ENCODE measurements at places on chromosomes 11 and 22.

DNA sequence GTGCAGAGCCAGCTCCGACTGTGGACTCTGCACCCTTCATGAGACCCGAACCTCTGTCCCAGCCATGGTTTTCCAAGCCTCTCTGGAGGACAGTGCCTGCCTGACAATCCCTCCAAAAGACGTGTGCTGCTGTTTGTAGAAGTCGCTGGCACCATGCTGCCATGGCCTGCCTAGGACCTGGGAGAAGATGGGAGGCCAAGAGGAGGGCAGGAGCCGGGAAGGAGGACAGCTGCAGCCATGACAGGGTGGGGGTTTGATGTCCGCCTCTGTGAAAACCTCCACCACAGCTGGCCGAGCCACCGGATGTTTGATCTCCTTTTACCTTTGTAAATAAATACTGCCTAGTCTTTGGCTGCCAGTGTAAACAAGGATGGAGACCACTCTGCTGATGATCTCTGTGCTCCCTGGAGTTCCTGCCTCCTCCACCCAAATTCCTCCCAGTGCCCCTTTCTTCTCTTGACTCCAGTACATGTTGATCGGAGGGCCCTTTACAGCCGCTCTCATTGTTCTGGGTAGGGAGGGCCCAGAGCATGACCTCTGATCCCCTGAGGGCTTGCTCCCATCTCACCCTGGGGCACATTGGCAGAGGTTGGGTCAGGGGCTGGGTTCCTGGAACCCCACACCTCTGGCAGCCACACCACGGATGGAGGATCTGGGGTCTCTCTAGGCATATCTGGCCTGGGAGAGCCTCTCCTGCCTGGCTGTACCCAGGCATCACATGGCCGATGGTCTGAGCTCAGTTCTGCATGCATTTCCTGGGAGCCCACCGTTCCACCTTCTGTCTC, 66.9 kb downstream of the BCR start:
- DNase-seq, result no peak

GRCh38 chr22:20974336-20974955, 7.4 kb downstream of the AIFM3 start:
- no peak for DNase-seq

GRCh38 chr22:41300661-41301060, 664 bp upstream of the ZC3H7B start:
- no peak for DNase-seq

DNA sequence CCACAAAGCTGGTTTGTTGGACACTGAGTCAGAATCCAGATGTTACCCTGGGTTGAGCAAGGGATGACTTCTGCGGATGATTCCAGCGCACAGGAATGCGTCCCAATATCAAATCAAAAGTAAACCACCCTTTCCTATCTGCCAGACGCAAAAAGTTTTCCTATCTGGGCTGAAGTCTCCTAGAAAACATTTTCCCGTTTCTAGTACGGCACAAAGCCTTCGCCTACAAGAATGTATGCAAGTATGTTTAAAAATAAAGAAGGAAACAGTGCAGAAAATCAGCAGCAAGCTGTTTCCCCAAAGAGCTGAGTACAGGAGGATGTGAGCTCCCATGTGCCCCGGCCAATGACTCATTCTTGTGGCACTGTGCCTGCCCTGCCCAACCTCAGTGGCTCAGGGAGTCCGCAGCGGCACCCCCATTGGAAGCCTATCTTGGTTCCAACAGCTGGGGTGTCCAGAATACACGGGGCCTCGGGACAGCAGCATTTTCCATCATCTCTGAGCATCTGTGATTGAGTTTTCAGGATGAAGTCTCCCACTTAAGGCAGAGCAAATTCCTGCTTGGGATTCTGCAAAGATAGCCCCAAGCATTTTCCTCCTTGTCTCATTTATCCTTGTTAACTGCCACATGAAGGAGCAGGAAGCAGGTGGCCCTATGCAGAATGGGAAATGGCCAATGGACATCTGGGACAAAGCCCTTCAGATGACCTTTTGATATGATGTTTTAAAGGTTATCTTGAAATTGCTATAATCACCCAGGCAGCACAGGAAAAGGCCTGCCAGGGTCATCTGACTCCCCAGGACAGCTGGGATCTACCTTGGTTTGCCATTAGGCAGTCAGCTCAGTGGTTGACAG, 17.5 kb downstream of the KCNJ5 start:
- DNase-seq, result no peak

DNA sequence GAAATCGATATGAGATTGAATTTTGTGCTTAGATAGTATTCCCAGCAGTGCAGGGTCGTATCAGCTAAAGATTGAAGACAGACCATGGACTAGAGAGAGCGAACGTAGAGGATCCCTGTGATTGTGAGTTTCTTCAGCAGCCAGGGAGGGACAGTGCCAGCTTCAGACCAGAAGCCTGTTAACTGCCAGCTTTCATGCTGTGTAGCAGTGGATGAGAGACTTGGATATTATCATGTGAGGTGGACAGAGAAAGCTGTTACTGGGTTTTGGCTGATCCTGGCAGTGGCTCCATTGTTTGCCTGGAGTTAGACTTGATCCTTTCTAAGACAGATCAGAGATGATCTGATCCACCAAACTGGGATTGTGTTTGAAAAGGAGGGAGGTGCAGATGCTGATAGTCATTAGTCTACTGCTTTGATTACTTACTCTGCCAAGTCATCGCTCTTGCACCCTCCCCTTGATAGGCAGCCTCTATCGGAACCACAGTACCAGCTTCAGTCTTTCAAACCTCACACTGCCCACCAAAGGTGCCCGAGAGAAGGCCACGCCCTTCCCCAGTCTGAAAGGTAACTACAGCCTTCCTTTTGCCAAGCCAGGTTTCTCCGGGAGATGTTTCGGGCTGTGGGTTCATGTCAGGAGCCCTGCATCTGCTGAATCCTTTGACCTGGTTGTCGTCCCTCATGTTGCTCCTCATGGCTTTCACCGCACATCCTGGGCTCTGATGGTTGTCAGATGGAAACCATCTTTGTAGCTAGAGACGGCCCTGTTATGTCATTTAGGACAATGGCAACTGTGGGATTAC, 16.2 kb downstream of the MADD start:
- DNase-seq, result no peak

DNA sequence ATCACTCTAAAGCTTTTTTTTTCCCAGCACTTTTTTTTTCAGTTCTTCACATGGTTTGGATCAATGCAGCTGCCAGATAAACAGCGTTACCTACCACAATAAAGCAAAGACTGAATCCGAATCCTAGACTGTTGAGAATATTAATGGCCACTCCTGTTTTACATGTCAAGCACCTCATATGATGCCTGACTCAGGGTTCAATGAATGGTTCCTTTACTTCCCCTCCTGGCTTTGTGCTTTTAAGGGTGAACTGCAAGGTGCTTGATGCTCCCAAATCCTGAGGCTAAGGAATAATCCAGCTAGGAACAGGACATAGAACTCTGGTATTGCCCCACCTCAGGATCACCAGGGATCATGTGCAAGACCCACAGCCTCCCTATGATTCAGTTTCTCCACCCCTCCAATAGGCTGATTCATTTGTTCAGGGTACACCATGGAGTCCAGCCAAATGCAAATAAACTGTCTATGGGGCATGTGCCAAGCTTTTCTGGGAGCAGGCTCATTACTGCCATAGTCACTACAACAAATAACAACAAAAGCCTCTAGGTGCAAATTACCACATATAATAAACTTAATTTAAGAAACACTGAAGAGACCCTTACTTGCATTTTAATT, 104.3 kb downstream of the GAB2 start:
- no peak for DNase-seq

Data from GM12892 (cell line).